CD4-positive, alpha-beta T cell treated with Interleukin-12 subunit alpha and Interleukin-12 subunit beta, for 1 hour (primary cell): ENCODE measurements at places on chromosomes 2 and 18.

DNA sequence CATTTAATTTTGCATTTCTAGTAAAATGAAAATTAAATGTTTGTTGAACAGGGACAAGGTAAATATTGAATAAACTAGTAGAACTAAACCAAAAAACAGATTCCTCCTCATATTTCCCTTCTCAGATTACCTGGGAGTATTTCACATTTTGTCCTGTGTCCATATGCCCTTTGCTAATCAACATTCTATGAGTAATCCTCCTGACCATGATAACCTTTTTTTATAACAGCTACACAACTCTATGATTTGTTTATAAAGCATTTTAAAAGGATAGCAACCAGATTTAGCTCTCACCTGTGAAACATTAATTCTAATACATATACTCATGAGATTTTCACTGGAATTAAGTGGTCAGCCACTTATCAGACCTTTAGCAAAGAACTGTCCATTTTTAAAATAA lies 7.1 kb upstream of the DSG2 start:
- no peak for DNase-seq

DNA sequence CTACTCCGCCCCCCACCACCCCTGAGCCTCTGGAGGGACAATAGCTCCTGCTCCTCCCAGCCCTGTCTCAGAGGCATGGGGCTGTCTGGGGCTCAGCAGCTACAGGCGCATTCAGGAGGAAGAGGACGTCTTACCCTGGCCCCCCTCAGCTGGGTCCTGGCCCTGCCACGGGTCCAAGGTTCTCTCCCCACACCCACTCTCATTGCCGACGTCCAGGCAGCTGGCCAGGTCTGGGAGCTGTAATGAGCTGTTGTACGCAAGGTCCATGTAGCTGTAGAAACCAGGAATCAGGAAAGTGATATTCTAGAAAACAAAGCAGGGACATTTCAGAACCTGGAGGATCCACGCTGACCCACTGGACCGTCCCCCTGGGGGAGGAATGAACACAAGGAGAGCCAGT lies 13.5 kb downstream of the PASK start:
- no peak for DNase-seq

DNA sequence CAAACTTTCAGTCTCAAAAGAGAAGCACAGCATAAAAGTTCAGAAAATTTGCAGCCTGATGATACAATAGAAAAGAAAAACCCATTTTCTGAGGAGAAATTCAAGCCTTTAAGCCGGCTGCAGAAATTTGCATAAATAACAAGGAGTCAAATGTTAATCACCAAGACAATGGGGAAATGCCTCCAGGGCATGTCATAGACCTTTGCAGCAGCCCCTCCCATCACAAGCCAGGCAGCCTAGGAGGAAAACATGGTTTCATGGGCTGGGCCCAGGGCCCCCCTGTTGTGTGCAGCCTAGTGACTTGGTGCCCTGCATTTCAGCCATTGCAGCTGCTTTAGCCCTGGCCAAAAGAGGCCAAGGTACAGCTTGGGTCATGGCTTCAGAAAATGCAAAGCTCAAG lies 54.1 kb upstream of the CAVIN2 start:
- DNase-seq: no peak

GRCh38 chr2:132542953-132543569 lies 126.5 kb downstream of the GPR39 start:
- no peak for DNase-seq

- no peak for DNase-seq
These were observed 49.5 kb upstream of the CD226 start for GRCh38 chr18:69996951-69997798.

DNA sequence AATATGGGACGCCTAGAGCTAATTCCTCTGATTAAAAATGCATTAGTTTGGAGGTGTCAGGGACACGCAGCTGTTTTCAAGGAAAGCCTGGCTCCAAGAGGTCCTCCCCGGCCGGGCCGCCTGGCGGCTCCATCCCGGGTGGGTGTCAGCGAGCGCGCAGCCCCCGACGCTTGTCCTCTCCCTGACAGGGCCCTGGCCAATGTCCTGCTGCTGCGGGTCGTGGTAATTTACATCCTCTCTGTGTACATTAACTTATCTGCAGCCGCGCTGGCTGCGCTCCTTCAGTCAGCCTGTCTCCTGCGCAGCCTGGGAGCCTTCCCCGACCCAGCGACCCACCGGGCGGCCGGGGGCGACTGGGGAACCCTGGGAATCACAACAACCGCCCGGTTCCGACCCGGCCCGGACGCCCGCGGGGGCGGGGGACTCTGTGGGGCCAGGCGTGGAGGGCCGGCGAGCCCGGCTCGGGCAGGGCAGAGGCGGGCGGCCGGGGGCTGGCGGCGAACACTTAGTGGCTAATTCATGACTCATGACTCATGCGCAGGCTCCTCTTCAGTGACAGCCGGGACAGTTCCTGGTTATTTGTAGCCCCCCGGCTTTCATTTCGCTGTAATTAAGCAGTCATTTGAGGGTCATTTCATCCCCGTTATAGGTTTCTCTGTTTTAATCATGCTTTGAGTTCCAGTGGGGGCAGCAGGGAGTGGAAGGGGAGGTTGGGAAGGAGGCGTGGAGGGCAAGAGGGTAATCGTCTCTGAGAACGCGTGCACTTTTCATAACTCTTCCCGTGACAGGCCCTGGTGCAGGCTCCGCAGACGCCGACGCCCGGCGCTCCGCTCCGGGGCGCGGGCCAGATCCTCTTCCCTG lies 141.9 kb upstream of the CTAGE1 start:
- peak; percentile 6 for DNase-seq

GRCh38 chr2:182716650-182716979 lies 558 bp downstream of the DNAJC10 start:
- no peak for DNase-seq

DNA sequence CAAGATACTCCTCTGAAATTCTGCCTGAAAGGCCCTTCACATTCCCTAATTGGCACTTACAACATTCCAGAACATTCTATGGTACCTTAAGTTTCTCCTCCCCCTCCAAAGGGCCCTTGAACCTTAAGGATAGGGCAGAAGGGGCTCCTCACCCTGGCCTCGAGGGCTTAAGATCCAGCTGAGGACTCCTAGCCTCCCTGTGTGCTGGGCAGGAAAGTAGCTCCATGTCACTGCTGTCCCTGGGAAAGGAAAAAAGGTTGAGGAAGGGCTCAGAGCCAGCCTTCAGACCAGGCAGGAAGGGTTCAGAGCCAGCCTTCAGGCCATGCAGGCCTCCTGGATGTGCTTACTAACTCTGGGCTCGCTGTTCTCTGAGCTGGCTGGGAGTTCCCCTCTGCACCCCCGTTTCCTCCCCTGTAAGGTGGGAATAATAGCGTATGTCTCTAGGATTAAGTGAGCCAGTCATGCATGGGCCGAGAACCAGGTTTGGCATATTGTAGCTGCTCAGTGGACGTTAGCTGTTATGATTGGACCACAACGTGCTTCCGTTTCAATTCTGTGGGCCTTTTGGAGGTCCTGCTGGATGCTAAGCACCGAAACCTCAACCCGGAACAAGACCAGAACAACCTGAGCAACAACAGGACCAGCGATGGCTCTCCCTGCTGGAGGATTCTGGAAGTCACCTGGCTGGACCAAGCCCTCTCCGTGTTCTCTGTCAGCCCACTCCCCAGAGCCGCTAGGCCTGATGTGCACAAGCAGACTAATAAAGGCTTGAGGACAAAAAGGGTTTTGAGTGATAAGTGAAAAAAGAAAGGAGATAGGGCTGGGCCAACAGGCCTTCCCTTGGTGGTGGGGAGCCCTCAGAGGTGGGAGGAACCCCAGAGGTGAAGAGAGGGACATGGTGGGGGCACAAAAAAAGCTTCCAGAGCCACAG lies 1.0 kb upstream of the B3GNT7 start:
- DNase-seq: no peak

DNA sequence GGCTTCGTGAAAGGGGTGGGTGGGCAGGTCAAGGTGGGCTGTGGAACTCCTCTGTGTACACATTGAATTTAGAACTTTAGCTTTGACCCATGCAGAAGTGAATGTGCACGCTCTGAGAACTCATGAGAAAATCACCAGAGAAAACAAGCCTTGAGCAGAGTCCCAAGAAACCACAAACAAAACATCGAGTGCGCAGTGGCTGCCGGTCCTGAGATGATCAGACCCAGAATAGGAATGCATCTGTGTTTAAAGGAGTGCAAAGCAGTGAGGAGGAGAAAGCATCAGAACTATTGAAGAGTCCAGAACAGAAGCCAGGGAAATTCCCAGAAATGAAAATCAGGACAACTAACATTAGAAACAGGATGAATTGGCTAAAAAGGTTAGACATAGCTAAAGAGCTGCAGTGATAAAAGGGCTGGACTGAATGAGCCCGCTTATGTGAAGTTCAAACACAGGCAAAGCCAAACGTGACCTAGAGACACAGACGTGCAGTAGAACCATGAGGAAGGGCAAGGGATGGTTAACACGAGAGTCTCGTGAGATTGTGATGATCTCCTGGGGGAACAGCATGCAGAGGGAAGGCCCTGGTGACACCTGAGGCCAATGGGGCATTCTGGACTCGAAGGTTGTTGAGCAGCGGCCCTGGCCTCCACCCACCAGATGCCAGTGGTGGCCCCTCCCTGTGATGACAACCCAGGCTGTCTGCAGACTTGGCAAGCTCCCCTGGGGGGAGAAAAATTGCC lies 16.4 kb upstream of the TXNL4A start:
- no peak for DNase-seq

DNA sequence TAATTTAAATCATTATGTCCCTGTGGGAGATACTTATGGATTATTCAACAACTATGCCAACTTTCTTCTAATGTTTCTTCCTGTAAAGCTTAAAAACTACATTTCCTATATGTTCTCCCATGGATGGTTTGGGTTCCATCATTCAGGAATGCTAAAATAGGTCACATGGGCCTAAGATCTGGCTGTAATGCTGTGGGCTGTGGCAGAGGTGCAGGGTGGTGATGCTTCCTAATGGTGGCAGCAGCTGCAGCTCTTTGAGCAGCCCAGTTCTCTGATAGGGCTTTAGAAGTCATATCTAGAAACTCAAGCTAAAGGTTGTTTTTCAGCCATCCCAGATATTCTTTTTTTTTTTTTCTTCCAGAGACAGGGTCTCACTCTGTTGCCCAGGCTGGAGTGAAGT lies 266.1 kb downstream of the ZNF385B start:
- DNase-seq: no peak

DNA sequence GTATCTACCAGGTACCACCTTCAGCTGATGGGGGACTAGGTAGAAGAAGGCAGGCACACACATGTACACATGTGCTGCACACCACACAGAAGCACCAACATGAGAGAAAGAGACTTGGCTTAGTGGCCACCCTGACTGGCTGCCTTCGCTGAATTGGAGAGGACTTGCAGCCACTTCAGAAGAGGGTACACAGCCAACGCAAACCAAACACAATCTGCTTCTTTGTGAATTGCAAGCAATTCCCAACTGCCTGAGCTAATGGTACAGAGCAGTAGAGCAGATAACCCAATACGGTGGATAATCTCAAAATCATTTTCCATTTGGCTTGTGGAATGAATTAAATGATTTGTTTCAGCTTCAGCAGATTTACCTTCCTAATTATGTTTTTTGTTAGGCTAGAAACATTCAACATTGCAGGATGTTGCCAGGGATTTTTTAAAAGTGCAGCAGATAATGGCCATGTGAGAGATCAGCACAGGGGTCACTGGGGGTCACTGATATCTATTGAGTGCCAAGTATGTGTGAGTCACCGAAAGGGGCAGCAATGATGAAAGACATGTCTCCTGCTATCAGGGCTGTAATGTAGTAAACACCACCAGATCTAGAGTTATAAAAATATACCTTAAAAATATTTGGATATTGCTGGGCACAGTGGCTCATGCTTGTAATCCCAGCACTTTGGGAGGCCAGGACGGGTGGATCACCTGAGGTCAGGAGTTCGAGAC lies 652.6 kb downstream of the BCL11A start:
- DNase-seq: no peak

DNA sequence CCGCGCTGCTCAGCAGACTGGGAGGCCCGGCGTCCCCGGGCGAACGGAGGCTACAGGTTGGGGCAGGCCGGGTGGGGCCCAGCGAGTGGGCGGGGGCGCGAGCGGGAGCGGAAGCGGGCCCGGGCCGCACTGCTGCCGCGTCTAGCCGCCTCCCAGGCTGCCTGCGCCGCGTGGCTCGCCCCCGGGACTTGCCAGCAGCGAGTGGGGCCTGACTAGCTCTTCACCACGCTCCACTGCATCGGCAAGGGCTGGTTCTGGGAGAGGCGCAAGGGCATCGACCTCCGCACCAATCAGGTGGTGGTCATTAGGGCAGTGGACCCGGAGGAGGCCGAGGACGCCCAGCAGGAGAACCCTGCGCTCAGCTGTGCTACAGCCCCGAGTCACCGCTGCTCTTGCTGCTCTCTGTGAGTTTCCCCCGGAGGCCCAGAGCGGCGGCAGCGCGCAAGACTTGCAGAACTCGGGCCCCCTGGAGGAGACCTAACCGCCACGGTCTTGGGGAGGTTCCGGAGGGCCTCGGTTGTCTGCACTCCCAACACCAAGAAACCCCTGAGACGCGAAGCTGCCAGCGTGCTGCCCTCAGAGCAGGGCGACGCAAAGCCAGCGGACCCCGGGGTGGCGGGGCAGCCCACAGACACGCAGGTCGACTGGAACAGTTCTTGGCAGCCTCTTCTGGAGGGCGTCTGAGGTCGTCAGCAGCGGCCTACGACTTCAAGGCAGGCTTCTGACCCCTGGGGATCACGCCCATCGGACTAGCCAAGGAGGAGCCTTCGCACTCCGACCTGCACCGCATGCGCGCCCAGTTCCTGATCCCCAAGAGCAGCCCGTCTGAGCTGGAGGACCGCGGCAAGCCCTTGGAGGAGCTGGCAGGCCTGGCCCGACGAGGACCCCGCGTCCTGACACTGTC lies 27.2 kb upstream of the PTPN2 start:
- DNase-seq: peak; percentile 58

DNA sequence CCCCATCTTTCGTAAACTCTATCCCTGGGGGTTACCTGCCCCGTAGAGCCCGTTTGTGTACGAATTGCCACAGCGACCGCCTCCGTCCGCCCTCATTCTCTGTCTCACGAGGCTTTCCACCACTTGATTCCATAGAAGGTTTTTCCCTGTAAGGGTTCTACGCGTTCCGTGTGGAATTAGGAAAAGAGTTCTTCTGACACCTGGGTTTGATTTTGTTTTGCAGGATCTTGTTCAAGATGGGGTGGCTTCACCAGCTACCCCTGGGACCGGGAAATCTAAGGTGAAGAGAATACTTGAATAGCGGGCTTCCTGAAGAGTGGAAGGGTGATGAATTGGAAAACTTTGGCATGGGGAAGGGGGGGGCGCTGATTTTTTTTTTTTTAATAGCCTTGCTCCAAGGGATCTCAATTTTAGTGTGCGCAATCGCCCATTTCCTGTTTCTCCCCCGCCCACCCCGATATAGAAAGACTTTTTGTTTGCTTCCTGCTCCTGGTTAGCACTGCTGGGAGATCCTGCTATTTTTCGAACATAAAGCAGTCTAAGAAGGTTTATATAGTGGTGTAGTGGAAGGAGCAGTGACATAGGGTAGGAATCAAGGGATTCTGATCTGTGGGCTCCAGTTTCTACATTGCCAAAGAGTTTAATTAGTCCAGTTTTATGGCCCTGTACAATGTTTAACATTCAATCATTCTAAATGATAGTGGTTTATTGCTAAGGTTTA lies 564 bp downstream of the GCC2 start:
- peak; percentile 51 for DNase-seq

DNA sequence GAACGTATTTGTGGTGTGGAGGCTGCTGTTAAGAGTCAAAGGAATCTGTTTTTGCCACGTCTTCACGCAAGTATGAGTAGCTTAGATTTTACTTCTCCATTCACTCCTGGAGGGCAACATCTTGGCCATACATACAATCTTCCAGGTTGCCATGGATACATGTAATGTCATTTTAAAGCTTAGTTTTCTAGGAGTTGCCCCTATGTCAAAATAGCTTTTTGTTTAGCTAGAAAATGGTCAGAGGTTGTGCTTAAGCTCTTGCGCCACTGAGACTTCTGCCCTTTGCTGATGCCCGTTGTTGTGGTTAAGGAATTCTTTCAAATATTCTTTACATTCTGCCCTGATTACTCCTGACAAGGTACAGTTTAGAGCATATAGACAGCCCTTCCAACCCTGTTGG lies 245.4 kb upstream of the TFPI start:
- DNase-seq: no peak
